ENCODE measurements at places on chromosomes 4 and X.

DNA sequence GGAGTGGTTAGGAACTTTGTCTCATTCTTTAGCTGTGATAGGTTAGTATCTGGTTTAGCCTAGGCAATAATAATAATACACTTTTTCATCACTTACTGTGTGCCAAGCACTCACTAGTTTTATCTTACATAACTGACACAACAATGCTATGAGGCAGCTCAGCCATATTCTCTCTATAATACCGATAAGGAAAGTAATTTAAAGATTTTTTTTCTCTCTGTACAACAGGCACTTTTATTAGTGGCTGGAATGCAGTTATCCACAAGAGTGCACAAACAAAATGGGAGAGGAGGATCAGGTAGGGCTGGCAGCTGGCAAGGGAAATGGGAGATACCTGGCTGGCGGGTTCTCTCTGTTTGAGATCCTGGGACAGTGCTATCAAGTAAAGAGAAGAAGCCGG lies 7.6 kb downstream of the RELL1 start:
- no peak for DNase-seq

GRCh38 chr4:173073939-173074500 lies 94.6 kb upstream of the GALNT7 start:
- no peak for DNase-seq

- no peak for DNase-seq
These were observed 215.1 kb upstream of the PITX2 start for GRCh38 chr4:110837896-110838450.

DNA sequence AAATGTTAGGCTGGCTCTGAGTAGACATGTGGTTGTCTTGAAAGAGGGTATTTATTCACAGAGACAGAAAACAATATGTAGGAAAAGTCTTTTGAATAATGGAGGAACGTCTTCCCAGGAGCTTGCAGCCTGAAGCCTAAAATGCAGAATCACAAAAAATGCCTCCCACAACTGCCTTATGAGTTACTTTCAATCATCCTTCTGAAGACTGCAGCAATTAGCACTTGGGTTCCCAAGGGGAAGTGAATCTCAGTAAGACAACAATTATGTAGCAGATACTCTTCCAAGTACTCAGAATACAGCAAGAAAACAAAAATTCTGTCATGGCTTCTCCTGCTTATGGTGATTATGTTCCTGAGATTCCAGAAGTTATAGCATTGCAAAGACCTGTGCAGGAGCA lies 166.6 kb upstream of the TBL1X start:
- no peak for DNase-seq

DNA sequence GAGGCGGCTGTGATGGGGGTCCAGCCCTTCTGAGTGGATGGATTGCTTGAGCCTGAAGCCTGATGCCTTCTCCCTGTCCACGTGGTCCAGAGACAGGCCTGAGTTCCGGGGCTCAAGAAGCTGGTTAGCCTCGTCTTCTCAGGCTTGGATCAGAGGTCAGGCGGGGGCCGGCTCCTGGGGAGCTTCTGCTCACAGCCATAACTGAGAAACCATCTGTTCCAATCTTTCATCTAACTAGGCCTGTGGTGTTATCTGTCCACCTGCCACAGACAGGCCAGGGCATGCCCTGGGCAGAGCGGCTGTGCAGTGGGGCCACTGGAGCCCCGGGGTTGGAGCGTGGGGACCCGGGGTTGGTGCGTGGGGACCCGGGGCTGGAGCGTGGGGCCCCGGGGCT lies 63.1 kb downstream of the SORCS2 start:
- DNase-seq: no peak

GRCh38 chrX:68665502-68665901 lies 18.0 kb downstream of the STARD8 start:
- DNase-seq: no peak

DNA sequence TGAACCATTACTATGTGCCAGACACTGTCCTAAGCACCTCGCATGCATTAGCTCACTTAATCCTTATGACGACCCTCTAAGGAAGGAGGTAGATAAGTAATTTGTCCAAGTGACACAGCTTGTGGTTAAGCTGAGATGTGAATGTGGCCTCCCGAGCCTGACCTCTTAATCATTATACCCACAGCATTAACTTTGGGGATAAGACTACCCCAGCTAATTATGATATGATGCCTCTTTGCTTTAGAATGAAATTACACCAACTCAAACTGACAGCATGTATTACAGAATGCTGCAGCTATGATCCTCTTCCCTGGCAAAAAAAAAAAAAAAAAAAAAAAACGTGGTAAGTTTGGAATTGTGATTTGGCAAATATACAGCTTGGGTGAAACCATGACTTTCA lies 53.5 kb downstream of the APBB2 start:
- no peak for DNase-seq

GRCh38 chr4:97105347-97106099 lies 1037.8 kb downstream of the STPG2 start:
- DNase-seq: no peak

DNA sequence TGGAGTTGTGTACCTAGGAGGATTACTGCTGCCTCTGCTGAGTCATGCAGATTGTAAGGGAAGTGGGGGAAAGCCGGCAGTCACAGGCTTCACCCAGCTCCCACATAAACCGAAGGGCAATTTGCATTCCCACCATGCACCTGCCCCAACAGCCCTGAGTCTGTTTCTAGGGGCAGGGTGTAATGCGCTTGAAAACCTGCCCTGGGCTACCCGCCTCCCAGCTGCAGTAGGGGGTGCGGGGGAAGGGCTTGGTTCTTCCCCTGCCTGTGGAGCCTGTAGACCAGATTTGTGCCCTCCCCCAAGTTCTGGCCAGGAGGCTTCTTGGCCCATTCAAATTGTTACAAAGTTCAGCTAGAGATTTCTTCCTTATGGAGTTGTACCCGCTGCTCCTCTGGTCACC lies 269.2 kb upstream of the DDX53 start:
- no peak for DNase-seq

GRCh38 chr4:138014590-138015288 lies 227.4 kb downstream of the SLC7A11 start:
- no peak for DNase-seq

DNA sequence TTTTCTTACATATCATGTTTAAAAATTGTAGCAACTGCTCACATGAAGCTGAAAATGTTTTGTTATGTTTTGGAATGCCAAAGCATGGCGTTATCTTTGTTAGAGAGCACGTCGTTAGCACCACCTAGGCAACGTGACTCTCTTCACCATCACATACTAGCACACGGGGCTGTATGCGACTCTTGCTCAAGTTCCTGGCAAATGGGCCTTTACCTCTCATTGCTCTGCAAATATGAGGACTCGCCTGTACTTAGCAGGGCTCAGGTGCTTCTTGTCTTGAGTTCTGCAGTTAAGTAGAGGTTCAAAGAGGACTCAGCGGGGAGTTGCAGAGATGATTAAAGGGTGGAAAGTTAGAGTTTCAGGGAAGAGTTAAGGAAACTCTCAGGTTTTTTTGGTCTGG lies 59.4 kb downstream of the CLCN4 start:
- no peak for DNase-seq

GRCh38 chr4:44583393-44583792 lies 68.0 kb downstream of the YIPF7 start:
- peak; percentile 6 for DNase-seq

DNA sequence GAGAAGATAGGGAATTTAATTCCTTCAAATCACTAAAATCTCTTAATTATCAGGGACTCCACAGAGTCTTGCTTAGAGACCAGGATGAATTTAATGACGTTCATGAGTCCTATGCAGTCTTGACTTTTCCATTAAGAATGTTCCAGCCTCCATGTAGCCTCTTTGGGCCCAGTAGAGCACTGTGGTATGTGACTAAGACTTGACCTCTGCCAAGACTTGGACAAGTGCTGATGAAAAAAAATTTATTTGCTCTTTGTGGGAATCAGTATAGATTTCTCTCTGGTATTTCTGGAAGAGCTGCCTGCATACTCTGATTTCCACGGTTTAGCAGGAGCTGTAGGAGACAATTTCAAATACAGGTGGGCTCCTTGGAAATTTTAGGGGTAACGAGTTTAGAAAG lies 40.6 kb downstream of the CHRDL1 start:
- no peak for DNase-seq

DNA sequence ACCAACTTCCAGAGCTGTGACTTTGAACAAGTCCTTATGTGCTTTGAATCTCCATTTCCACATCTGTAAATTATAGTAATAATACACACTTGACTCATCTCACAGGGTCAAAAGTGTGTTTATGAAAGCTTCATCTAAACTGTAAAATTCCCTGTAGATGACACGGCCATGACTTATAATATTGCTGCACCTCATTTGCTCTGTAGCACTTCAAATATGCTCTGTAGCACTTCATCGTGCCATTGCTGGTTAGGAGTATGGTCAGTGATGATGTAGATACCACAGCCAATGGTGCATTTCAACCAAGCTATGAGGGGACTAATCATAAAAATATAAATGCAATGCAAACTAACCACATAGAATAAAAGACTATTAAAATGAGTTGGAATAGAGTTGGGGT lies 318.6 kb downstream of the ANK2 start:
- DNase-seq: no peak

GRCh38 chr4:29051381-29051965 lies 1668.7 kb upstream of the PCDH7 start:
- DNase-seq: no peak

DNA sequence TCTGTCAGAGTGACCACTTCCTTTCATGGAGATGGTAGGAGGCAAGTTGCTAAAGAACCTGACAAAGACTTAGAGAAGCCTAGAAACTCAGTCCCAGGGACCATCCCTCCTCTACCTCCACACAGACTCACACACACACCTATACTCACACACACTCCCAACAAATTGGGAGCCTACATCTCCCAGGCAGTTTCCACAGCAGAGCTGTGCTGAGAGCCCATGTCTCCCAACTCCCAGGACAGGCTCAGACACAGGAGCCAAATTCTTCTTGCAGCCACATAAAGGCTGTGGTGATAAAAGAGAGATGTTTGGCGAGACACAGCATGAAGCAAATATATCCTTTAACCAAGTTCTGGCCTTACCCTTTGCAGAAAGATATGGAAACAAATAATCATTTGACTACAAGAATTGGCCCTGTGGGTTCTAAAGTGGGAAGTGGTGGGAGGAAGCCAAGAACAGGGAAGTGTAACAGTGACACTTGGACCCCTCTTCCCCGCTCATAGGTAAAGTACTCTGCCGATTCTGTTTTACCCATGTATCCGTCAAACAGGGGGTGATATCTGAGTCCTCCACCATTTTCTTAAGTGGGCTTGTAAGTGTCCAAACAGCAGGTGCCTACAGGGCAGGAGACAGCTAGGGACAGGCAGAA lies 11.0 kb upstream of the IDS start:
- DNase-seq: no peak

DNA sequence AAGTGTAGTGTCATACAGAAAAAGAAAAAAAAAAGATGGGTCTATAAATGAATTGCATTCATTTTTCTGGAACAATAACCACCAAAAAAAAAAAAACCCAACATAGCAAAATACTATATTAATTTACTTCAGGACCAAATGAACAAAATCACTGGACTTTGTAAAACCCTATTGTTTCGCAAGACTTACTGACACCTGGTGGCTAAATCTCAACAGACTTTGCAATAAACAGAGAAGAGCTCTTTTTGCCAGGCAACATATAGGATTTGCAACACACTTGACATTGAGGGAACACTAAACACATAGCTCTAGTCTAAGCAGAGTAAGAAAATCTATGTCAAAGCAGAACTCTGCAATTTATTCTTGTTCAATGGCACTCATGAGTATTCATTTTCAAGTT lies 990.2 kb downstream of the STPG2 start:
- DNase-seq: no peak

DNA sequence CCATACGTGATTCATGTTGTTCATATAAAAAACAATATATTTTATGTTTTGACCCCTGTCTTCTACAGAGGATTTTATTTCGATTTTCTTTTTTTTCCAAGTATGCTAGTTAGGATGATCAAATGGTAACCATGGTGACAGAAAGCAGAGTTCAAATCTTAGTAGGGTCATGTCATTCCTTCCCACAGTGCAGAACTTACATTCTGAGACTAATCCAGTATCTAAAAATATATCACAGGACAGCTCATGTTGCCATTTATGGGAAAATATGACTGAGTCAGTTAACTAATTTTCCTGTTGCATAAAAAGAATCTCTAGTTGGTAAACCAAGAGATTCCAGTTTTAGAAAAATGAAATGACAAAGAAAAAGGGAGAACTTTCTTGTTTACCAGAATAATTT lies 209.5 kb downstream of the PARM1 start:
- DNase-seq: no peak

GRCh38 chr4:978957-979701 lies 5.8 kb upstream of the DGKQ start:
- DNase-seq: no peak

GRCh38 chr4:31089815-31090214 lies 369.6 kb downstream of the PCDH7 start:
- no peak for DNase-seq

GRCh38 chr4:2818351-2818939 lies 25.2 kb upstream of the ADD1 start:
- DNase-seq: no peak

GRCh38 chrX:24396931-24397279 lies 36.5 kb downstream of the SUPT20HL1 start:
- no peak for DNase-seq

GRCh38 chr4:101420661-101421060 lies 73.3 kb upstream of the PPP3CA start:
- DNase-seq: no peak

DNA sequence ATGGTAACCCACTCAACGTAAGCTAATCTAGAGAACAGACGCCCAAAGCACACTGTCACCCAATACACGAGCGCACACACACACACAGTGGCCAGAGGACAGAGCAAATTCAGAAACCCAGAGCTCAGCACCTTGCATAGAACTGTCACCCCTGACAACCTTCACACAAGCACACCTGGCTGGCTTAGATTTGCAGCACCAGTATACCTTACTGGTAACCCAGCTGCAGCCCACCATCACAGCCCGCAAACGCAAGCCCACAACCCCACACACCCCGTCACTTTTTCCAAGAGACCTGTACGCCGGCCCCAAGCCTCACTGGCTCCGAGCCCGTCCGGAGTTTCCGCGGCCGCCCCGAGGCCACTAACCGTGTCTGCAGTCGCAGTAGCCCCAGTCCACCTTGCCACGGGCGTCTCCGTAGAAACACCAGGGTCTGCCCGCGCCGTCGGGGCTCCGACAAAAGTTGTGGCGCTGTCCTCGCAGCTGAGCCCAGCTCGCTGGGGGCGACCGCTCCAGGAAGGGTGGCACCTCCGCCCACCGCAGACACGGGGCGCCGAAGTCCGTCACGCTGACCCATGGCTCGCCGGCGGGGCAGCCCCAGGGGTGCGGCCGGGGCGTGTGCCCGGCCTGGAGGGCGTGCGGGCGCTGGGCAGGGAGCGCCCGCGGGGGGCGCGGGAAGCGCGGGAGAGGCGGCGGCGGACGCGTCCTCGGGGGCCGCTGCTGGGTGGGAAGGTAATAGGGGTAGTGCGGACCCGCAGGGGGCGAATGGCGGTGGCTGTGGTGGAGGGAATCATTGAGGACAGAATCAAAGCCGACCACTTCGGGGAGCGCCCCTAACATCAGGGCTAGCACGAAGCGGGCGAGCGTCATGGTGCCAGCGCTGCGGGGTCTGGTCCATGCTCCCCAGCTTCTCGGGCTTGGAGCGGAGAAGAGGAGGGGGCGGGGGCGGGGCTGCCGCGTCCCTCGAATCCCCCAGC lies 664 bp downstream of the PRSS12 start:
- DNase-seq: peak; percentile 55

GRCh38 chrX:109732017-109732801 lies 848 bp downstream of the ACSL4 start:
- DNase-seq: peak; percentile 22

- no peak for DNase-seq
These were observed 65.9 kb downstream of the FAT1 start for GRCh38 chr4:186657764-186658163.

All from GM13977 (cell line).